ENCODE measurements at places on chromosomes 4 and X. TPM values are rescaled to one million over a fixed set of nuclear protein-coding genes. Genes with fewer than 3 reads are reported as not detected.

The RTL9 gene
- total RNA-seq = 0.47 TPM

The HMGB3 gene
- 103 TPM for total RNA-seq

GRCh38 chrX:9829308-9830267 lies 43.4 kb downstream of the SHROOM2 start:
- peaks cover 4% of the 10 kb centered on the region for H3K36me3 ChIP-seq
- peak overlapping the region; percentile 73 for H3K27ac ChIP-seq
- no peak overlapping the region for H3K4me3 ChIP-seq
- DNase-seq = no peak

DNA sequence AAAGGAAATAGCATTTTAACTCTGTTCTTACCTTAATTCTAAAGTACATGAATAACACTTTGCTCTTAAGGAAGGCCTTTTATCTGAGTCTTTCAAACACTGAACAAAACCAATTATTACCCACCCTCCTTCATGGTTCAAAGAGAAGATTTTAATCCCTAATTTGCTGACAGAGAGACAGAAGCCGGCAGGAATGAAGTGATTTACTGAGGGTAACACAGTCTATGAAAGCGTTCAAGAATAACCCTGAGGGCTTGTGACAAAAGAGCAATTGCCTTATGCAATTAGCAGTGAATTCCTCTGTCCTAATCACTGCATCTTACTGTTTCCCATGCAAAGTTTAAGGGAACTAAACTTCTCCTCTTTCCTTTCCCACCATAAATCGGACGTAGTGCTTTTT lies 144.1 kb downstream of the PACRGL start:
- H3K36me3 ChIP-seq = no peaks in the 10 kb centered on the region
- no peak overlapping the region for H3K4me3 ChIP-seq
- no peak for DNase-seq
- H3K27me3 ChIP-seq = peaks cover 44% of the 10 kb centered on the region

DNA sequence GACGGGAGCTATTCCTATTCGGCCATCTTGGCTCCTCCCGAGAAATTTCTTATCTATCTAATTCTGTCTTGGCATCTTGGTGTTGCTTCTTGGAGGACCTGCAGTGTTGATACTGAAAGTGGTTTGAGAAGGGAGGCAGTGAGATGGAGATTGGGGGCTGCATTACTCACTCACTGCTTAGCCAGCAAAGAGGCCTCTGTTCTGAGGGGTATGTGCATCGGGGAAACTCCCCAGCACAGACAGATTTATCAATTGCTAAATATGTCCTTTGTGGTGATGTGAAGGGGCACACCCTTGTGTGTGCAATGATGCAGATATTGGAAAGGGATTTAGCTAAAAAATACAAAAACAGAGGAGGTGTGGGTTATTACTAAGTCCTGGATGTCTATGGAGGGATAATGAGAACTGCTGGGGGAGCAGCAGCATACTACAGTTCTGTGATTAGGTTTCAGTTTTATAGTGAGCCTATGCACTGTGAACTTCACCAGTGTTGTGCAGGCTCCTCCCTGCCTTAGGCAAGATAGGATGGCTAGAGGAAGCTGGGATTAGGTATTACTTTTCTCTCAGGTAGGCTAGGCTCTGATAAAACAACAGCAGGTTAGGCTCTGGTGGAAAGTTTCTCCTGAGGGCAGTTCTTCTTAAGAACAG lies 279.0 kb downstream of the HS3ST1 start:
- DNase-seq = no peak
- H3K4me1 ChIP-seq = peaks cover 35% of the 10 kb centered on the region
- H3K27me3 ChIP-seq = no peaks in the 10 kb centered on the region
- H3K36me3 ChIP-seq = no peaks in the 10 kb centered on the region
- no peak overlapping the region for H3K27ac ChIP-seq

The STAG2 gene
- 57.7 TPM for total RNA-seq

The FAM13A gene
- total RNA-seq = 50.2 TPM

The SH3D19 gene
- 41.2 TPM for total RNA-seq

- H3K27ac ChIP-seq = no peak overlapping the region
- no peak overlapping the region for H3K4me3 ChIP-seq
- no peaks in the 10 kb centered on the region for H3K27me3 ChIP-seq
- H3K4me1 ChIP-seq = no peaks in the 10 kb centered on the region
Measured at GRCh38 chrX:46152756-46153155, 392.5 kb downstream of the ZNF674 start.

- peaks cover 9% of the 10 kb centered on the region for H3K4me1 ChIP-seq
- peaks cover 31% of the 10 kb centered on the region for H3K27me3 ChIP-seq
- no peak for DNase-seq
- H3K27ac ChIP-seq = no peak overlapping the region
Measured at GRCh38 chr4:17785858-17786257, 4.4 kb upstream of the FAM184B start.

GRCh38 chr4:158964728-158965124 lies 138.2 kb upstream of the RAPGEF2 start:
- H3K27me3 ChIP-seq = no peaks in the 10 kb centered on the region
- H3K4me1 ChIP-seq = peaks cover 10% of the 10 kb centered on the region
- DNase-seq = no peak
- H3K36me3 ChIP-seq = no peaks in the 10 kb centered on the region

GRCh38 chr4:121041307-121042090 lies 30.8 kb downstream of the NDNF start:
- no peaks in the 10 kb centered on the region for H3K27me3 ChIP-seq
- no peak overlapping the region for H3K4me3 ChIP-seq
- DNase-seq = no peak
- H3K4me1 ChIP-seq = no peaks in the 10 kb centered on the region
- no peak overlapping the region for H3K27ac ChIP-seq
- peaks cover 16% of the 10 kb centered on the region for H3K36me3 ChIP-seq

DNA sequence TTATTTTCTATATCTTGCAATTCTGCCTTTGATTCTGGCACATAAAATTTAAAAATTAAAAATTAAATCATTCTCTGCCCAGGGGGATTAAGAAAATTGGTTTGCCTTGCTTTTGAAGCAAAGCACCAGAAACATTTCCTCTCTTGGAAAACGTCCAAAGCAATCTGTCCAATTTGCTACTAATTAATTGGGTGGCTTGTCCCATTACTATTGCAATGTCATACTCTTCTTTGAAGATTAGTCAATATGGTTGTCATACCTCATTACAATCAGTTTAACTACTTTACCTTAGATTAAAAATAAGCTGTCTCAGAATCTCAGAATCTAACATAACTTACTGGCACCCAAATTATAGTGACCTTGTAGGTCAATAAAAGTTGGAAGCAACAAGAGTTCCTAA lies 208.8 kb downstream of the TMA16 start:
- no peak overlapping the region for H3K27ac ChIP-seq
- no peak for DNase-seq
- H3K4me1 ChIP-seq = no peaks in the 10 kb centered on the region
- no peaks in the 10 kb centered on the region for H3K27me3 ChIP-seq

GRCh38 chrX:41164449-41164848 lies 79.2 kb downstream of the USP9X start:
- no peak overlapping the region for H3K4me3 ChIP-seq
- no peak overlapping the region for H3K27ac ChIP-seq
- no peak for DNase-seq
- H3K4me1 ChIP-seq = peaks cover 3% of the 10 kb centered on the region

DNA sequence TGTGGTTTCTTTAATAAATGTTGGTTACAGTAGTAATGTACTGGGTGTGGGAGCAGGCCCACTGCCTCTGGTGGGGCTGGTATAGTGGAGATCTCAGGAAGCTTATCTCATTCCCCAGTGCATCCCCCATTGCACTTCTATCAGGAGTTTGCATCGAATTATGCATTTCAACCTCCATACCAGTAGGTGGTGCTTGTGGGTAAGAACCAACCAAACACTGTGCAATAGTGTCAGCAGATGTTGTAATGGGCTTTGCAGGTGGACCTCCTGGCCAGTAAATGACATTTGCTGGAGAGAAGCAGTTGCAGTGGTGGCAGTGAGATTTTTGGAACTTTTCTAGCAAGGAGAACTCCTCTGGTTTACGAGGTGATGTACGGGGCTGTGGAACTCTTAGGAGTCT lies 150.6 kb downstream of the POU3F4 start:
- H3K4me1 ChIP-seq = no peaks in the 10 kb centered on the region
- H3K27ac ChIP-seq = no peak overlapping the region
- no peak for DNase-seq
- H3K27me3 ChIP-seq = no peaks in the 10 kb centered on the region

- H3K27ac ChIP-seq = no peak overlapping the region
- no peak overlapping the region for H3K4me3 ChIP-seq
- H3K27me3 ChIP-seq = no peaks in the 10 kb centered on the region
- no peaks in the 10 kb centered on the region for H3K4me1 ChIP-seq
Measured at GRCh38 chr4:54742636-54743399, 85.1 kb downstream of the KIT start.

DNA sequence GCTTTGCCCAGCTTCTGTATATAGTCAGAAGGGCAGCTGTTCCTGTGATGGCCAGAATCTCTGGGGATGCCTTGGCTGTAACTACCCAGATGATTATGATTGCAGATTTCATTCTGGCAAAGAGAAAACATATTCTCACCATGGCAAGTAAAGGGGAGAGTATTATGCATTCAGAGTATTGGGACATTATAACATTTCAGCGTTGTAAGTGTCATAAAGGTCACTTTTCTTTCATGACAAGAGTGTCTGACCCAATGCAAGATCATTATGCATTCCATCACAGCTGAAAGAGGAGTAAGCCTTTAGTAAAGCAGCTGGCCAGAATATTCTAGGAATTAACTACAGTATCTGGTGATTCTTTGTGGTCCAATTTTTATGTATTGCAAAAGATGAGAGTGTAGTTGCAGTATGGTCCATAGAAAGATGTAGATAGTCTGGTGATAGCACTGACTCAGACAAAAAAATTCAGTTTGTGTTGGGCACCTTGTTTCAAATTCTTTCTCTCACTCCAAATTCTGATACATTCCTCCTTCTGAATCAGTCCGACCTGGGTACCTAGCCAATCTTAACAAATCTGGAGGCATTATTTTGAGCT lies 2366.3 kb downstream of the PCDH7 start:
- H3K4me3 ChIP-seq = no peak overlapping the region
- no peaks in the 10 kb centered on the region for H3K4me1 ChIP-seq
- no peaks in the 10 kb centered on the region for H3K27me3 ChIP-seq
- H3K36me3 ChIP-seq = no peaks in the 10 kb centered on the region
- no peak overlapping the region for H3K27ac ChIP-seq

DNA sequence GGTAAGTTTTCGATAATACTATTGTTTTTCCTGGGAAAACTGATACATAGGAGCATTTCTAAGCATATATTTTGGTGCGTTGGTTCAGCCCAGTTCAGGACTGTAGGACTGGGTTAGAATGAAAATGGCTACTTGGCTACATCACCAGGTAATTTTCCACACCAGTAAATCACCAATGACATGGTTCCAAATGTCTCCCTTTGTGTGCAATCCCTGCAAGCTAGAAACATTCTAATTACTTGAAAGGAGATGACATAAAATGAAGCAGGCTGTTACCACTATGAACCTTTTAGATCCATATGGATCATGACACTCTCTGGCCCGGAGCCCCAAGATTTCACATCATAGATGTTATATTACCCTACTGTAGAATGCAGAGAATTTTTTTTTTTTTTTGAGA lies 577.4 kb upstream of the FTHL17 start:
- no peaks in the 10 kb centered on the region for H3K4me1 ChIP-seq
- H3K27ac ChIP-seq = no peak overlapping the region
- DNase-seq = no peak
- no peak overlapping the region for H3K4me3 ChIP-seq
- no peaks in the 10 kb centered on the region for H3K36me3 ChIP-seq
- H3K27me3 ChIP-seq = no peaks in the 10 kb centered on the region

- H3K4me1 ChIP-seq = no peaks in the 10 kb centered on the region
- H3K36me3 ChIP-seq = peaks cover 2% of the 10 kb centered on the region
- no peak overlapping the region for H3K4me3 ChIP-seq
- no peak for DNase-seq
- H3K27me3 ChIP-seq = no peaks in the 10 kb centered on the region
Measured at GRCh38 chr4:79181190-79181589, 144.7 kb downstream of the NAA11 start.

The GABRG1 gene
- total RNA-seq = 0.18 TPM

The RPA4 gene
- total RNA-seq = 1.2 TPM

DNA sequence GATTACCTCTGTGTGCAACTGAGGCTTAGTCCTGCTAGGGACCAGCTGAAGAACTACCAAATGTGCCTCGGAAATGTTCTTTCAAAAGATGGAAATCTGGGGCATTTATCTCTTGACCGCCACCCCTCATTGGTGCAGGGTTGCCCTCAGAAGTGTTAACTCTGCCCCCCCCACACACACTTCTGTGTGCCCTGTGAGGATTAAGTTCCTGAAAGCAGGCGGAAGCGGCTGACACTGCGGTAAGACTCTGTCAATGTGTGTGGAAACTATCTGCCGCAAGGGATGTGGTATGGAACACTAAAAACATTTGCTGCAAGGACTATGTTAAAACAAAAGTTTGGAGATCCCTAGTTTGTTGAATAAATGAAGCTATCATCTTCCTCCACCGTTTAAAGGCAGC lies 106.9 kb upstream of the NDP start:
- no peak overlapping the region for H3K4me3 ChIP-seq
- H3K36me3 ChIP-seq = no peaks in the 10 kb centered on the region
- no peak for DNase-seq
- peaks cover 27% of the 10 kb centered on the region for H3K27me3 ChIP-seq
- no peak overlapping the region for H3K27ac ChIP-seq
- H3K4me1 ChIP-seq = no peaks in the 10 kb centered on the region

- no peaks in the 10 kb centered on the region for H3K4me1 ChIP-seq
- H3K4me3 ChIP-seq = no peak overlapping the region
- no peaks in the 10 kb centered on the region for H3K27me3 ChIP-seq
- no peaks in the 10 kb centered on the region for H3K36me3 ChIP-seq
Measured at GRCh38 chr4:83889802-83890201, 353.9 kb downstream of the GPAT3 start.

- H3K27me3 ChIP-seq = no peaks in the 10 kb centered on the region
- no peak for DNase-seq
- no peak overlapping the region for H3K4me3 ChIP-seq
- no peaks in the 10 kb centered on the region for H3K4me1 ChIP-seq
Measured at GRCh38 chrX:65758505-65758904, 91.1 kb downstream of the MSN start.

The PCDH18 gene
- 112 TPM for total RNA-seq

- no peak overlapping the region for H3K4me3 ChIP-seq
- no peak overlapping the region for H3K27ac ChIP-seq
- no peak for DNase-seq
Measured at GRCh38 chrX:87664381-87664780, 146.8 kb downstream of the KLHL4 start.

DNA sequence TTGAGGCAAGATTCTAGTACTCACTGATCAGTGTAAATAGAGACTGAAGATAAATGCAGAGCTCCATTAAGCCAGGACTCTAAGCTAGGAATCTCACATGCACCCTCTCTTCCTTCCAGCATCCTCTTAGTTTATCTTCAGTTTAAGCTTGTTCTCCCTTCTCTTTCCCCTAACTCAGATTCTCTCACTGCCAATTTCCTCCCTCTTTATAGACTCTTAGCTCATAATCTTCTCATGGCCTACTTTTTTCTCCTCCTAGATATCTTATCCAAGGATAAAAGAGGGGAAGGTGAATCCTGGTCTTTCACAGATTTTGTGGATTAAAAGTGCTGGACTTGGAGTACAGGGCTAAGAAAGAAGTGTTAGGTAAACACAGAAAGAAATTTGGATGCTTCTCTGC lies 108.9 kb upstream of the TENM3 start:
- no peak overlapping the region for H3K4me3 ChIP-seq
- H3K27me3 ChIP-seq = peaks cover 7% of the 10 kb centered on the region
- no peaks in the 10 kb centered on the region for H3K36me3 ChIP-seq
- H3K4me1 ChIP-seq = peaks cover 20% of the 10 kb centered on the region
- no peak for DNase-seq

All from mesothelial cell of epicardium (in vitro differentiated cells).